Inflammatory macrophage treated with lipopolysaccharide for 1 hour (primary cell): ENCODE measurements at places on chromosomes 2 and 18.

- DNase-seq: no peak
Observed at GRCh38 chr2:134127496-134127895, 126.4 kb upstream of the MGAT5 start.

- DNase-seq: no peak
Observed at GRCh38 chr2:120508567-120509041, 162.7 kb downstream of the INHBB start.

DNA sequence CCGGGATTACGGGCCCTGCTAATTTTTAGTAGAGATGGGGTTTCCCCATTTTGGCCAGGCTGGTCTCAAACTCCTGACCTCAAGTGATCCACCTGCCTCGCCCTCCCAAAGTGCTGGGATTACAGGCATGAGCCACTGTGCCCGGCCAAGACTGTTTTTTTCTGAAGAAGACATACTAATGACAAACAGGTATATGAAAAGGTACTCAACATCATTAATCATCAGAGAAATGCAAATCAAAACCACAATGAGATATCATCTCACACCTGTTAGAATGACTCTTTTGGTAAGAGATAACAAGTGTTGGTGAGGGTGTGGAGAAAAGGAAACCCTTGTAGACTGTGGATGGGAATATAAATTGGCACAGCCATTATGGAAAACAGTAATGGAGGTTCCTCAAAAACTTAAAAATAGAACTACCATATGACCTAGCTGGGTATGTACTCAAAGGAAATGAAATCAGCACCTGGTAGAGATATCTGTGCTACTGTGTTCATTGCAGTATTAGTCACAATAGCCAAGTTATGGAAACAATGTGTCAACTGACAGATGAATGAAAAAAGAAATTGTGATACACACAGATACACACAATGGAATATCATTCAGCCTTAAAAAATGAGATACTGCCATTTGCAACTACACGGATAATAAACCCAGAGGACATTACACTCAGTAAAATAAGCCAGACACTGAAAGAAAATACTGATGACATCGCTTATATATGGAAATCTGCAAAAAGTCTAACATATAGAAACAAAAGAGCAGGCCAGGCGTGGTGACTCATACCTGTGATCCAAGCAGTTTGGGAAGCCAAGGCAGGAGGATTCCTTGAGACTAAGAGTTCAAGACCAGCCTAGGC is 20.8 kb downstream of the SOS1 start:
- DNase-seq: no peak

GRCh38 chr2:216165711-216166110 is 56.6 kb downstream of the XRCC5 start:
- DNase-seq: no peak

DNA sequence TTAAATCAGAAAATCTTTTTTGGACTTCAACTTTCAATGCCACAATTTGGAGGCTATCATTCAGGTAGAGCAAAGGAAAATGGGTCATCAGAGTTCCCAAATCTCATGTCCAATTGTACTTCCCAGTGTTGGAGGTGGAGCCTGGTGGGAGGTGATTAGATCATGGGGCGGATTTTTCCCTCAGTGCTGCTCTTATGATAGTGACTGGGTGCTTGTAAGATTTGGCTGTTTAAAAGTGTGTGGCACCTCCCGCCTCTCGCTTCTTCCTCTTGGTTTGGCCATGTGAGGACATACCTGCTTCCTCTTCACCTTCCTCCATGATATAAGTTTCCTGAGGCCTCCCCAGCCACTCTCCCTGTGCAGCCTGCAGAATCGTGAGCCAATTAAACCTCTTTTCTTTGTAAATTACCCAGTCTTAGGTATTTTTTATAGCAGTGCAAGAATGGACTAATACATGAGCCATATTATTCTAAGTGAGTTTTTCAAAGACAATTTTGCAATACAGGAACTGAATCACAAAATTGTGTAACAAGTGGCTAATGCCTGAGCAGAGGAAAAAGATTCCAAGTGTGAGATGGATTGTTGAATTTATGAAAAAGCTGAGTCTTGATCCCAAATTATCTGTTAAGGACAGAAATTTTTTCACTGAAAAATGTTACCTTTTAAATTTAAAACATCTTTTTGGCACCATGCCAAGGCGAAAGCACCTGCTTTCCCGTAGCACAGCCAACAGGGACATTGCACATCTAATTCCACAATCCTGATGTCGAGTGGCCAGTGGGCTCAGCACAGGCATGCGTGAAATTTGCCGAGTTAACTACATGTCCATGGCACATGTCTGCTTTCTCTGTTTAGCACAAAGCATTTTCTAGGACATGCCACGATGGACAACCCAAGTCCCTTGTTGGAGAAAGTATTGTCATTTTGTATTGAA is 150.9 kb downstream of the COL6A3 start:
- peak; percentile 84 for DNase-seq
